ENCODE measurements at places on chromosomes 1 and 21. TPM values are rescaled to one million over a fixed set of nuclear protein-coding genes. Genes with fewer than 3 reads are reported as not detected.

- DNase-seq = no peak
These were observed 1.2 kb downstream of the ETV3 start for GRCh38 chr1:157137046-157137407.

- no peak for DNase-seq
These were observed 3.1 kb downstream of the DHX9 start for GRCh38 chr1:182842265-182842664.

DNA sequence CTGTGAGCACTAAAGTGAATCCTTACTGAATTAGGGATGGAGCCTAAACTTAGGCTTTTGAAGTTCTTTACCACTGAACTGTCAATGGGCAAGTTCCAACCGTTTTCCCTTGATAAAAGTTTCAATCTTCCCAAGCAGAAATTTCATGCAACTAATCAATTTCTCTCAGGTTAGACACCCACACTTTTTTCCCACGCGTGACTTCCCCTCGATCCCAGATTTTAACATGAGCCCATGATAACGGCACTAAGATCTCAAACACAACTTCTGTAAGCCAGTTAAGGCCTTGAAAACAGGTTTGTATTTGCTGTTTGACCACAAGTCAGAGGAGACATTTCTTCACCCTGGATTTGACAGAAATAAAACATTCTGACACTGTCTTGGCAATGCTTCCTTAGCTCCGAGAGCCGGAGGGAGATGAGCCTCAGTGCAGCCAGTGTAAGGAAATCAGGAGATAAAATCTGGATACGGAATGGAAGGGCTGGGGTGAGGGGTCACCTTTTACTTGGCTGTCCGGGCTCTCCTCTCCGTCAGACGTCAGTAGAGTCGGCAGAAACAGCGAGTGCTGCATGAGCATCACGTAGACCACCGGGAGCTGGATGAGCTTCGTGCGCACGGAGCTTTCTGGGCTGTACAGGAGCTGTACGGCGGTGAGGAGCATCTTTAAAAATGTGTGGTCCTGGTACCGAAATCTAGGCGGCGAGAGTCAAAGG lies 39.7 kb downstream of the MRAP start:
- DNase-seq = no peak

- DNase-seq = peak; percentile 86
These were observed 73.2 kb upstream of the TRAPPC10 start for GRCh38 chr21:43938751-43939442.

DNA sequence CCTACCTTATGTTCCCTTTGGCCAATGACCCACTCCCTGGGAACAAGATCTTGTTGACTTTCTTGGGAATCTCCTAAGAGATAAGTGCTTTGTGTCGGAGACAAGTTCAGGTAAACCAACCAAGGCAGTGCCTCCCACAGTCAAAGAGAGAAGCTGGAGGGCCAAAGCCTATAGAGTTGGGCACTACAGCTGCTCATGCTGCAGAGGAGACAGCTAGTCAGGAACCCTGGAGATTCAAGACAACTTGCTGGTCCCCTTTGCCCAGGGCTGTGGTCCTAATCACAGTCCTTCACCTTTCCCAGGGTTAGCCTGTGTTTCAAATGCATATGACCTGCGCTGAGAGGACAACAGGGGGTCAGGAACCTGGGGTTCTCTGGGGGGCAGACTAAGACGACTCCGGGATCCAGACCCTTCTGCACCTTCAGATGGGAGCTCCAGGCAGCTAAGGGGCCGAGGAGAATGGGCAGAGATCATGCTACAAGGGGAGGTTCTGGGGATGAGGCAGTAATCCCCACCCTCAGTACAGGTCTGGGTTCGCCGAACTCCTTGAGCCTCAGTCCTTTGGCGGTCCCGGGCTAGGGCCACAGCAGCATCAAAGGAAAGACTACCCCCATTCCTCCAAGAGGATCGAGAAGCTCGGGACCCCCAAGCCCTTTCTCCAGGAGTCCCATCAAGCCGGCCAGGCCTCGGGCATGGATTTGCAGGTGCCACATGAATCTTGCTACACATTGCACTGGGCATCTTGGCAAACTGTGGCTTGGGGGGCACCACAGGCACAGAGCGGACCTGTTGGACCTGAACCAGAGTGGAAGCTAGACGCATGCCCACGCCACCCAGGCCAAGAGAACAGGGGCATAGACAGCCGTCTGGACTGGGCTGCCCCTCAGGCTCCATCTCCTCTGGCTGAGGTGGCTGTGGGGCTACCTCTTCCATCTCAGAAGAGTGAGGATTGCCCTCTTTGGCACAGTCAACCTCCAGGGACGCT lies 2.0 kb upstream of the USF1 start:
- DNase-seq = no peak

- DNase-seq = no peak
These were observed 16.1 kb upstream of the RBBP5 start for GRCh38 chr1:205137901-205138300.

- no peak for DNase-seq
These were observed 44.0 kb downstream of the EIF2D start for GRCh38 chr1:206568256-206568655.

GRCh38 chr1:173529106-173529505 lies 52.0 kb downstream of the PRDX6 start:
- DNase-seq = no peak

- no peak for DNase-seq
These were observed 129.8 kb downstream of the S1PR1 start for GRCh38 chr1:101366513-101367215.

DNA sequence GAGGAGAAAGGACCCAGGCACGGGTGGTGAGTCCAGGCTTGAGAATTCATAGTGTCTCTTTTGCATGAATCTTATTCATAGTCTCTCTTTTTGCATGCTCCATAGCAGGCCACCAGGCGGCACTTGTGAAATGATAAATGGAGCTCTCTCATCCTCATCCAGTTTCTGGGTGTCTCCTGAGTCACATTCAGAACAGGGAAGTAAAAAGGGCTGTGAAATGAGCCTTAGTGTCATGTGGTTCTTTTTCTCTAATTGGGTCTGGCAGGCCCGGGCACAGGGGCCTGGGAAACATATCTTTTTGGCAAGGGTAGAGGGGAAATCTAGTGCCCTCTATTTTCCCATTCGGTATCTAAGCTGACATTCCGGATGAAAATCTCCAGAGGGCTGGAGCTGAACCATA lies 19.1 kb upstream of the NCF2 start:
- no peak for DNase-seq

DNA sequence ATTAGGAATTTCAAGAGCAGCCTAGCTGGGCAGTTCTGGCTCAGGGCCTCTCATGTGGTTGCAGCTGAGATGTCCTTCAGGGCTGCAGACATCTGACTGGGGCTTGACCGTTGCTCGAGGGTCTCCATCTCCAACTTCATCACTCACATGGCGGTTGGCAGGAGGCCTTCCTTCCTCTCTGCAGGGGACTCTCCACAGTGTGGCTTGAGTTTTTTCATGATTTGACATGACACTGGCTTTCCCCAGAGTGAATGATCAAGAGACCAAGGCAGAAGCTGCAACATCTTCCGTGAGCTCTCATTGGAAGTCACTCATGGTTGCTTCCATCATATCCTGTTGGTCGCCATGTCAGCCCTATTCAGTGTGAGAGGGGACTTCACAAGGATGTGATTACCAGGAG lies 74.6 kb downstream of the RUNX3 start:
- no peak for DNase-seq

DNA sequence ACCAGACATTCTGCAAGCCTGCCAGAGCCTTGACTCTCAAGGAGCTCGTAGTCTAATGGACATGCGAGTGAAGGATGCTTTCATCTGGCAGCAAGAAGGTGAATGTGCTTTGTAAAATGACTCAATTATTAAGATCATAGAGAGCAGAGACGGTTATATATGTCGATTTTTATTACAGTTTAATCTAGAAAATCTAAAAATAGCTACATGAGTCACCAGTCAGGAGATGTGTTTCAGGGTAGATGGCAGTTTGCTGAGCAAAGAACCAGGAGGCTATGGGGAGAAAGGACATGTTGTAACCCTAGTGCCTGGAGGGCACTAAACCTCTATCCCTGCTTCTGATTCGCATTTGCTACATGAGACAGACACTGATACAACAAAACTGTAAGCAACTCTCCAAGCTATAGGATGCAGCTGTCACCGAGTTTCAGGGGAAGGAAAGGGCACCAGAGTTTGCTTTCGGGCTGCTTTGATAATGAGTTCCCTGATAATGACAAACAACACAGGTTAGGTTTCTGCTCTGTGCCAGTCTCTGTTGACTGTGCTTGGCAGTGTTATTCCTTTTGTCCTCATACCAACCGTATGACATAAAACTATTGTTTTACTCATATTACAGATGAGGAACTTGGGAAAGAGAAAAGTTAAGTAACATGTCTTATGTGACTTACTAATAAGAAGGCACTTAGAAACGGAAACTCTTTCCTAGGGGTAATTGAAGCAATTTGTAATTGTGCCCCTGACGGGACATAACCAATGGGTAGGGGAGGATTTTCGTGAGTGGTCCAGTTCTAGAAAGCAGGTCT lies 43.2 kb downstream of the C1orf198 start:
- DNase-seq = no peak

DNA sequence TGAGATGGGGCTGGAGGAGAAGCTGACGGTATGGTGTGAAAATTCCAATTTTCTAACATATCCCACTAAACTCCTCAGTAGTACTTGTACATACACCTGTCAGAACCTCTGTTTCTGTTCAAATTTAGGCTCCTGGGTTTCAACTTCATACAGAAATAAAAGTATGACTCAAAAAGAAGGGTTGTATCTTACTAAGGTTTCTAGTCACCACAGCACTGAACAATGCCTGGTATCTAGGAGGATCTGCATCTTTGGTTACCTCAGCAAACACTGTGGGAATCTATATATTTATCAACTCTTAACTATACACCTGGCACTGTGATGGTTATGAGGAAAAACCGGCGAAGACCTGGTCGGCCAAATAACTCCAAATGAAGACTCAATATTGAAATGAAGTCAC lies 13.8 kb downstream of the RBM34 start:
- DNase-seq = no peak

DNA sequence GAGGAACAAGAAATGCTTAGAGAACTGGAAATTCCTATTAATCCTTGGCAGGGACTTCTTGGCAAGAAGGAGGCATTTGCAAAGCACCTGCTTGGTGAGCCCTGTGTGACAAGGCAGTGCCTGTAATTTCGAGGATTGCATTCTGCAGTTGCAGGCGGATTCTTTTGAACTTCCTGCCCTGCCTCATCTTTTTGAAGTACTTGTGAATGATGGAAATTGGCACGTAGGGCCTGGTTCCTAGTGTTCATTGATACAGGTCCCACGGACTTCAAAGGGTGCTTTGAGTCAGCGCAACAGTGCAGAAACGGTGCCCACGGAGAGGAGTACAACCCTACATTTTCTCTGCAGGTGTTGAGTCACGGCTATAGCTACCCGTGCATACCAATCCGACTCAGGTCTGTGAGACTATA lies 6.4 kb downstream of the HUNK start:
- DNase-seq = no peak

DNA sequence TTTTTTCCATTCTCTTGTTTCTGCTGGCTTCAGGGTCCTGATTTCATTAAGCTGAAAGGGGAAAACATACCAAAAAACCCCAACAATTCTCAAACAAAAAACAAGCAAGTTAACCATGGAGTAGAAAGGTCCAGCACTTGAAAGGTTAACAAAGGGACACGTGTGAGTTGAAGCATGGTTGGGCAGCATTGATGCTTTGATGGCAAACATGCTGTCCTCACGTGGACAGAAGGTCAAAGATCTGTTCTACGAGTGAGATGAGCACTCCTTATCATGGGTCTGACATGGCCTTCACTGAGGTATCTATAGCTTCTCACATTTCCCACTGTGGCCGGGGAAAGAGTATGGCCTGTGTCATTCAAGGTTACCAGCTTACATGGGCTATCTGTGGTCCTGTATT lies 394.9 kb downstream of the HHAT start:
- no peak for DNase-seq

DNA sequence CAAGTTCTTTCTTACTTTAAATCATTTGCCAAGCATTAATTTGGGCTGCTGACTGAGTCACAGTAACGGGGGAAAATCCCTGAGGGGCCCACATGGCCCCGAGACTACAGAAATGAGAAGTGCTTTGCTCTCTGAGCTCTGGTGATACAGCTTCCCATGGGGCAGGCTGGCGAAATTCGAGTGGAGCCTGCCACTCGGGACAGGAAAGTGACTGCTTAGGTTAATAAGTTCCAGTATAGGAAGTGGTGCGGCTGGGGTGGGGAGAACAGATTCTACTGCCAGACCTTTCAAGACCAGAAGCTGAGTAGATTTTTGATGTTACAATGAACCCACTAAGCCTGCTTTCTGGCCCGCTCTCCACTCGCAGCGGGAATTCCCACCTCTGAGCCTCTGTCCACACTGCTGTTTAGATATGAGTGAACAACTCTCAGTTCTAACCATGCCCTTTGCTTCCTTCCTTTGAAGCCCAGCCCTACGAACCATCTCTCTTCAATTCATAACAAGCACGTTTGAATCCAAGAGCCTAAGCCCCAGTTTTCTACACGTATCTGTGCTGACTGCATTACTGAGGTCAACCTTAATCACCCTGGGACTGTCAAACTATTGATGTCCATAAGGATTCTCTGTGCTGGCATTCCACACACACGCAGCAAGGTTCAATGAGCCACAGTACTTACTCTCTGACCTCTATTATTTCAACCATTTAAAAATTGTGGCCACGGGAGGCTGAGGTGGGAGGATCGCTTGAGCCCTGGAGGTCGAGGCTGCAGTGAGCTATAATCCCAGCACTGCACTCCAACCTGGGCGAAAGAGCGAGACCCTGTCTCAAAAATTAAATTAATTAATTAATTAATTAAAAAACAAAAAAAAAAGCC lies 9.6 kb downstream of the ZBTB17 start:
- peak; percentile 59 for DNase-seq

DNA sequence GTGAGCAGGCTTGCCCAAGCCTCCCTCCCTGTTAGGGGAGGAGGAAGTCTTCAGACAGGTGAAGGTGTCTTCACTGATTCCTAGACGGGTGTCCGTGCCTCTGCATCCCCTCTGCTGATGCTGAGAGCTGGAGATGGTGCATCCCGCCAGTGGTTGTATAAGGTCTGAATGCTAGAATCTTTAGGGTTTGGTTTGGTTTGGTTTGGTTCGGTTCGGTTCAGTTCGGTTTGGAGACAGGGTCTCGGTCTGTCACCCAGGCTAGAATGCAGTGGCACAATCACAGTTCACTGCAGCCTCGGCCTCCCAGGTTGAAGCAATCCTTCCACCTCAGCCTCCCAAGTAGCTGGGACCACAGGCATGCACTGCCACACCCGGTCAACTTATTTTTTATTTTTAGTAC lies 153.6 kb downstream of the PGBD5 start:
- DNase-seq = no peak

DNA sequence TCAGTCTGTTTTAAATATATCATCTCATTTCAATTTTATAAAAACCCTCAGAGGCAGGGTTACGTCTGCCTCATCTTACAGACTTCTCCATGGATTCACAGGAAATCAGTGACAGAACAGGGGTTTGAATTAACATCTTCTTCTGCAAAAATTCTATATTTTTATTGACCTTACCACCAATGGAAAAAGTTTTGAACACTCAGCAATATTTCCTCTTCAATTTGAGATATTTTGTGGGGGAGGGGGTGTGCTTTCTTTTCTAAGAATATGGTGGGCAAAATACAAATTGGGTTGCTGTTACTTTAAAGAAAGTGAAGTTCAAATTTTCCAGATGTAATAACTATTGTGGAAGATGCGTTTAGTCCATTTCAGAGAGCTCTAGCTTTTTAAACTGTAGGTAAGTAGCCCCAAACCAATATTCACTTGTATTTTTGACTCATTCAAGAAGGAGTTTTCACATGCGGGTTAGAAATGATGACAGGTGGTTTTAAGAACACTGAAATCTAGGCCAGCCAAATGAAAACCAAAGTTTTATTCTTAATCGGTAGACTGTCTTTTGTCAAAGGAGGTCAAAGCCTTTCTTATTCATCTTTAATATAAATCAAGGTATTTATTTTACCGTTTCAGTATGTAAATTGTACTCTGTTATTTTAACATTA lies 17.4 kb downstream of the TGFB2 start:
- DNase-seq = no peak

DNAJB4 gene
- 14.6 TPM for total RNA-seq

C8A gene
- not detected for total RNA-seq
